ENCODE measurements at places on chromosomes 4 and X.

- no peak for DNase-seq
Observed at GRCh38 chr4:3671571-3672464, 94.4 kb upstream of the ADRA2C start.

- DNase-seq = no peak
Observed at GRCh38 chrX:15854080-15854655, 445 bp downstream of the AP1S2 start.

DNA sequence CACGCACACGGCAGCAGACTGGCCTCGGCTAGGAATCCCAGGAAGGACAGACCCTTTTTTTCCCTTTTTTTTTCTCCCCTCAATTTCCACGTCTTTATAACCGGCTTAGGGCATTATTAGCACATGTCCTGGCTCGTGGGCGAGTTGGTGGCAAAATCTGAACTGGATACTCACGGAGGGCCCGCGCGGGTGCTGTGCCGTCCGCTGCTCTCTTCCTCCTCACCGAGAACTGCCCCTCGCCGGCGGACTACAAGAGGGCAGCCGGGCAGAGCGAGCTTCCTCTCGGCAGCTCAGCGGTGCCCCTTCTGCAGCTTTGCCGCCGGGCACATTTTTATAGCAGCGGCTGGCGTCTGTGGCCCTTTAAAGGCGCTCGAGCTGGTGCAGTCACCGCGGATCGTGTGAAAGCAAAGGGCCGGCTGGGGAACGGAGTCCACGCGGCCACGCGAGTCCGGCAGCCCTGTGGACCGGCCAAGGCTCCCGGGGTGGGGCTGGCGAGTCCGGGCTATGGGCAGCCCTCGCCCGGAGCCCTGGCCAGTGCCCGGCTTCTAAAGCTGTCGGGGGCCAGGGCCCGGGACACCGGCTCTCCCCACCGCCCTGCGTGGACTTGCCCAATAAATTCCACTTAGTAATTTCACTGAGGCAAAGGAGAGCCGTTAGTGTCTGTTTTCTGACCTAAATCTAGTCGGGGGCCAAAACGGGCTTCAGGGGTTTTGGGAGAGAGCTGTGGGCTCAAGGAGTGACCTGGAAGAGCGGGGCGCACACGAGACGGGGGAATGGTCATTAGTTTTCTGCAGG, 1.3 kb upstream of the CITED1 start:
- no peak for DNase-seq

DNA sequence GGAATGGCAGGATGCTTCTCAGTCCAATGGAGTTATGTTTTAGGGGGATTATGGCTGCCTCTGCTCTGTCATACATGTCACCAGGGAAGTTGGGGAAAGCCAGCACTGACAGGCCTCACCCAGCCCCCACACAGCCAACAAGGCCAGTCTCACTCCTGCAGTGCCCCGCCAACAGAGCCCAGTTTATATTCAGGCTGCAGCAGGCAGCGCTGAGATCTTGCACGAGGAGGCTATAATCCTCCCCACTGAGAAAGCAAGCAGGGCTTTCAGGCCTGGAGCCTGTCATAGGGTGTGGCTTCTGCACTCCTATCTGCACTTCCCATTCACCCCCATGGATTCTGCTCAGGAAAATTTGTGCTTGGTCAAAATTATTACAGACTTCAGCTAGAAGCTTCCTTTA, 25.1 kb downstream of the ADAD1 start:
- DNase-seq = no peak

DNA sequence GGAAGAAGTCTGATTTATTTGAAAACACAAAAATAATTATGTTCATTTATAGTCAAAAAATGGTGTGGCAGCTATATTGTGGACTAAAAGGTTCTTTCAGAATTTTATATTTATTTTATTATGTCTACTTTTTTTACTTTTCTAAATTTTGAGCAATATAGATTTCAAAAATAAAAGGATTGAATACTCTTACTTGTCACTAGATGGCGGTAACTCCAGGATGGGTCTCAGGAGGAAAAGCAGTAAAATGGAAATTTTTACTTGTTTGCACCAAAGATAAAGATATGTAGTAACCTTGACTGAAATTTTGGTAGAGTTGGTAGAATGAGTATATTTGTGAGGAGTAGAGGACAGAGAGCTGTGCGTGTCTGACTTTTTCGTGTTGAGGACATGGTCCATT, 14.5 kb upstream of the DACH2 start:
- no peak for DNase-seq

- DNase-seq = no peak
Observed at GRCh38 chrX:45508454-45508853, 307.8 kb upstream of the DIPK2B start.
